Heart right ventricle (tissue), 16 donors: ENCODE measurements at places on chromosomes 3 and 15.

DNA sequence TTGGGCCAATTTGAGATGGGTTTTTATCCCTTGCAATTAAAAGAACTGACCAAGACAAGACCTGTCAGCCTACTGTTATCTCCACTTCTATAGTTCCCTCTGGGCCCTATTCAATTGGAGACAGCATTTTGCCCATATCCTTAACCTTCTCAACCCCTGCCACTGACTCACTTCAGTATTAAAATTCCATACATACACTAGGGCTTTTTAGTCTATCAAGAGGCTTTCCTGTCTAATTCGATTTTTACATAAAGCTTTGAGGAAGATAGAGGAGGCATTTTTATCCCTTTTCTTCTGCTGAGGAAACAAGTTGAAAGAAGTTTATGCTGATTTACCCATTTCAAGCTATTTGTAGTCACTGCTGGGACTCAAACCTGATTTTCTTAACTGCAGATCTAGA, 51.1 kb downstream of the GTF2E1 start:
- no peak for DNase-seq

DNA sequence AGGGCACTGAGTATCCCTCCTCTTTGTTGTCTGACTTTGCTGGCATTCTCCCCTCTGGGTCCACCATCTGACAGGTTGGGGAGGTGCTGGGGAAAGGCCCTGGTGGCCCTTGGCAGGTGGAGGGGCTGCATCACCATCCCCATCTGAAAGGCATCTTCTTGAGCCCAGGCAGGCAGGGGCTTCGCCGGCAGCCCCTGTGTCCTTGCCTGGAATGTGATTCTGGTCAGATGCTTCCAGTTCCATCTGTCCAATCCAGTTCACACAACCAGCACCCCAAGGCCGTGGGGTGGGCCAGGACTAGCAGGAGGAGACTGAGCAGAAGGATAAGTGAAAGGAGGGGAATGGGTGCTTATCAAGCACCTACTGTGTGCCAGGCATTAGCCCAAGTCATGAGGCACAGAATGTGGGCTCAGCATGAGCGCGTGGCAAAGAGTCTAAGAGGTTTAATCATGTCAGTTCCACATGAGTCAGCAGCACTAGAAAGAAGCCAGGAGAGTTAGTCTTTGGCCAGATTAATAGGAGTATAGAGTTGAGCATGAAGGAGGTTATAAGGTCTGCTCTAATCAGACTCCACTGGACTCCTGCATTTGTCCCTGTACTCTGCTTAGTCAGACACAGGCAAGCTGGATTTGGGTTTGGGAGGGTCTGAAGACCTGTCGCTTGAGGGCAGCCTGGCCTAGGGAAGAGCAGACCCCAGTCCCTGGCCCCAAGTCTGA, 10.5 kb upstream of the TXNRD3 start:
- DNase-seq: no peak

- no peak for DNase-seq
Measured at GRCh38 chr3:160055659-160056058, 67.0 kb downstream of the IL12A start.

GRCh38 chr15:99253381-99254090, 2.3 kb downstream of the LRRC28 start:
- no peak for DNase-seq

GRCh38 chr3:5809586-5810246, 622.2 kb downstream of the EDEM1 start:
- no peak for DNase-seq

- DNase-seq: no peak
Measured at GRCh38 chr3:86845726-86846125, 145.2 kb downstream of the VGLL3 start.
